ENCODE measurements at places on chromosomes 2 and 18.

DNA sequence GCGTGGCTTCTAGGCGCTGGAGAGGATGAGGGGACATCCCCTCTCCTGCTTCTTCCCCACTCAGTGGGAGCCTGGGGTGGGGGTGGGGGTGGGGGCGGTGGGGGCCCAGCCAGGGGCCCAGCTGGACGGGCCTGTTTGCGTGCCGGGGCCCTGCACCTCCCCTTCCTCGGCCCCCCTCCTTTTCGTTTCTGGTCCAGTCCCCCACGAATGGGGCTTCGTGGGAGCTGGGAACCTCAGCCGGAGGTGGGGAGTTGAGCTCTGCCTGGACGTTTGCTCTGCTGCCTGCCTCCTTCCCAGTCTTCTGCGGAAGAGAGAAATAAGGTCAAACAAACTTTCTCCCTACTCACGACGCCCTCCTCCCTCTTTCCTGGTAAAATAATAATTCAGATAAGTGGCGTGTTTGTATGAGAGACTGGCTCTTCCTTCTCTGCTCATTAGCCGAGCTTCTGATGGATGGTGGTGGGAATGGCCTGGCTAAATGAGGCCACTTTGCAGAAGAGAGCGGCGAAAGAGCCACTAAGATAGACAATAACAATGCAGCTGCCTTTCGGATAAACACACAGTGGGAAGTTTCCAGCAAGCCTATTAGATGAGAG is 782 bp downstream of the MTA3 start:
- peak; percentile 30 for DNase-seq

- DNase-seq = peak; percentile 37
These were observed 80.0 kb downstream of the ETAA1 start for GRCh38 chr2:67476809-67477790.

DNA sequence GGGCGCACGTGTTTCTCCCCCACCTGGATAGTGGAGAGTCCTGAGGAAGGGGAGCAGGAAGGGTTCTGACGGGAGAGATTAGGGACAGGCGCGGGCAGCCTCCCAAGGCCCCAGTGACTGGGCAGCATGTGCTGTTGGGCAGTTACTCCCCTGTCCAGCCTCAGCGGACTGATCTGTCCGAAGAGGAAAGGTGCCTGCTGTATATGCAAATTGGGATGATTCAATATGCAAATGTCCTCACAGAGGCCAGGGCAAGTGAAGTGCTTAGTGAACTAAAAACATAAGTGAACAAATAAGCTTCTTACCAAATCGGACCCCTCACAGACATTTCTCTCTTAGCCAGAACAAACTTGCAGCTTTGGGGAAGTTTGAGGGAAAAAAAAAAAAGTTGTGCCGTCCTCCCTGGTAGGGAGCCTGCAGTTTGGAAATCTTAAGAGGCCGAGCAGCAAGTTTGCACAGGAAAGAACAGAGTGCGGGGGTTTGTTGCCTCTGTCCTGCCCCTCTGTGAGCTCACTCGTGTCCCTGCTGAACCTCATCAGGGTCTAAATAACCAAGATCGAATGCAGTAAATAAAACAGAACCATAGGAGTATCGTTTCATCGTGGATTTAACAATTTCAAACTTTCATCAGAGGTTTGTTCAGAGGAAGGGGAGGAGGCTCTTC is 141.4 kb downstream of the KCTD1 start:
- DNase-seq = no peak

DNA sequence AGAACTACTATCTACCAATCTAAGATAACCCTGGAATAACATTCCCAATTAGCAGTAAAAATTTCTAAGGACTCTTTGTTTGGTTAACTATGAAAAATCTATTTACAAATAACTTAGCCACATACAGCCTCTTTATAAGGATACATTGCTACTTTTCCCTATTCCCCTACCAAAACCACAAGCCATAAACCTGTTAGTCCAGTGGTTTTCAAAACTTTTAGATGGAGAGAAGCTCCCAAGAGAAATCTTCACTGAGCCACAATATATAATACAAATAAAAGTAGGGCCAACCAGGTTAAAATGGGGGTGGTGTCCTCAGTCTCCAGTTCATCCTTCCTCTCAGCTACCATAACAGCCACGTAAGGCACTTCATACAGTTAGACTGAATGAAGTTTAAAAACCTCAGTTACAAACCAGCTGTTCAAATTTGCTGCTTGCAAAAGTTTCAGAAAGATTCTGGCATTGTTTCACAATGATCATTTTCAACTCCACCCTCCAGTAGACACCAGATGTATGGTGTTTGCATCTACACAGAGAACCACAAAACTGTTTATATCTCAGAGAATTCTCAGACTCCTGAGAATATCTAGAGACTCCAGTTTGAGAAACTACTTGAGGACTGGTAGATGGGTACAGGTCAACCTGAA is 26.0 kb downstream of the SOS1 start:
- no peak for DNase-seq

DNA sequence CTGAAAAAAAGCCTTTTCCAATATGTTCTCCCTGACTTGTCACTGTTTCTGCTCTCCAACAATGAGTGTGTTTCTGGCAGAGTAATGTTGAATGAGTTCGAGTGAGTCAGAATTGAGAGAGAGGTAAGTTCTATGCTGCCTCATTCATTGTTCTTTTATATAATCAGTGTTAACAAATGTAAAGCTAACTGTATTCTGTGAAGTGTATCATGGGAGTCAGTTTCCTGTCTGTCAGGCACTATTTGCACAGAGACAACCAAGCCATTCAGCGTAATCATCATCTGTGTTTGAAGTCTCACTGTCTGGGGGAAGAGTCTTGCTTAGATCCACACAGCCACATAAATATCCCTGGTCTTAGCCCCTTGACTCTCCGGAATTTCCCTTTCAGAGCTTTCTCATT is 22.0 kb upstream of the UPP2 start:
- DNase-seq = no peak
